ENCODE measurements at places on chromosomes 1 and 21.

- no peak overlapping the region for H3K27ac ChIP-seq
- no peaks in the 10 kb centered on the region for H3K36me3 ChIP-seq
- H3K27me3 ChIP-seq, result no peaks in the 10 kb centered on the region
These were observed 176.8 kb downstream of the ZP4 start for GRCh38 chr1:237713916-237714315.

DNA sequence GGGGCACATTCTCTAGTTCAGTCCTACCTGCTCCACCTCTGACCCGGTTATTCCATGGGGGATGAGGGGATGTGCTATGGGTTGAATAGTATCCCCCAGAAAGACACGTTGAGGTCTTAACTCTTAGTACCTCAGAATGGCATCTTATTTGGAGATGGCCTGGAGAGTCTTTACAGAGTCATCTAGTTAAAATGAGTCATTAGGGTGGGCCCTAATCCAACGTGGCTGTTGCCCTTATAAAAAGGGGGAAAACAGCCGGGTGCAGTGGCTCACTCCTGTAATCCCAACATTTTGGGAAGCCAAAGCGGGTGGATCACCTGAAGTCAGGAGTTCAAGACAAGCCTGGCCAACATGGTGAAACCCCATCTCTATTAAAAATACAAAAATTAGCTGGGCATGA is 5.7 kb downstream of the TMPRSS3 start:
- H3K4me3 ChIP-seq, result no peak overlapping the region
- DNase-seq, result no peak
- peaks cover 77% of the 10 kb centered on the region for H3K4me1 ChIP-seq
- peaks cover 86% of the 10 kb centered on the region for H3K36me3 ChIP-seq

DNA sequence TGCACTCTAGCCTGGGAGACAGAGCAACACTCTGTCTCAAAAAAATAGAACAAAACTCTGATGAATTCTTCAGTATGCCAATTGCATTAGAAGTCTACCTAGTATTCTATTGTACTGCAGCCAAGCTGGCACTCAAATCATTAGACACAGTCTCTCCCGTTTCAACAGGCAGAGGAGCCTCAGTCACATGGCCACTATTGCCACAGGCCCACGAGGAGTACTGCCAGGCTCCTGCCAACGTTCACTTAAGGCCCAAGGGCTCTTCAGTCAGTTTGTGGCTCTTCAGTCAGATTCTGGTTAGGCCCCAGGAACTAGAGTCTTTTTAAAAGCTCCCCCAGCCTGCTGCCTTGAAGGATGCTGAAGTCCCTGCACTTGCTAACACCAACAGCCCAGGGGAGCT is 73.4 kb downstream of the SH3BGR start:
- H3K36me3 ChIP-seq, result no peaks in the 10 kb centered on the region
- no peak overlapping the region for H3K4me3 ChIP-seq
- H3K27ac ChIP-seq, result no peak overlapping the region
- no peaks in the 10 kb centered on the region for H3K27me3 ChIP-seq

DNA sequence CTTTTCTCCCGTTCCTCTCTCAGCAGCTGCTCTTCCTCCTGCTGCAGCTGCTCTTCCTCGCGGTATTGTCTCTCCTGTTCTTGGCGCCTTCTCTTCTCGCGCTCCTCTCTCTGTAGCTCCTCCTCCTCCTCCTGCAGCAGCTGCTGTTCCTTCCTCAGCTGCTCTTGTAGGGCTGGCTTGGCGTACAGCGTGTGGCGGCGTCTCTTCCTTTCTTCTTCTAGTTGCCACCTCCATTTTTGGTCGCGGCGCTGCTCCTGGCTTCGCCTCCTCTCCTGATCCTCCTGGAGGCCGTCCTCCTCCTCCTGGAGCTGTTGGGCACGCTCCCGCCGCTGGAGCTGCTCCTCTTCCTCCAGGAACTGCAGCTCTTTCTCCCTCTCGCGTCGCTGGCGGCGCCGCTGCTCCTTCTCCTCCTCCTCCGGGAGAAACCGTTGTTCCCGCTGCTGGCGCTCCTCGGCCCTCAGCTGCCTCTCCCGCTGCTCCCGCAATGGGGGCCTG is 4.8 kb downstream of the TCHH start:
- peaks cover 3% of the 10 kb centered on the region for H3K36me3 ChIP-seq
- H3K4me3 ChIP-seq, result no peak overlapping the region
- peak; percentile 12 for DNase-seq
- peaks cover 2% of the 10 kb centered on the region for H3K4me1 ChIP-seq
- H3K27ac ChIP-seq, result no peak overlapping the region

- H3K4me1 ChIP-seq, result peaks cover 53% of the 10 kb centered on the region
- H3K27ac ChIP-seq, result no peak overlapping the region
- no peaks in the 10 kb centered on the region for H3K27me3 ChIP-seq
- no peak for DNase-seq
- no peak overlapping the region for H3K4me3 ChIP-seq
These were observed 73.5 kb downstream of the EPS15 start for GRCh38 chr1:51445351-51446090.

GRCh38 chr1:91650764-91651163 is 150.1 kb downstream of the CDC7 start:
- no peak overlapping the region for H3K27ac ChIP-seq
- H3K4me1 ChIP-seq, result peaks cover 19% of the 10 kb centered on the region
- H3K27me3 ChIP-seq, result no peaks in the 10 kb centered on the region
- no peak for DNase-seq

GRCh38 chr1:56302878-56303277 is 276.5 kb downstream of the PLPP3 start:
- H3K4me1 ChIP-seq, result no peaks in the 10 kb centered on the region
- DNase-seq, result no peak
- H3K4me3 ChIP-seq, result no peak overlapping the region
- no peak overlapping the region for H3K27ac ChIP-seq

- peaks cover 27% of the 10 kb centered on the region for H3K4me1 ChIP-seq
- H3K27me3 ChIP-seq, result peaks cover 14% of the 10 kb centered on the region
- H3K27ac ChIP-seq, result no peak overlapping the region
These were observed 9.5 kb upstream of the KCNA2 start for GRCh38 chr1:110615548-110616130.
